ENCODE measurements at places on chromosomes 7 and 10.

DNA sequence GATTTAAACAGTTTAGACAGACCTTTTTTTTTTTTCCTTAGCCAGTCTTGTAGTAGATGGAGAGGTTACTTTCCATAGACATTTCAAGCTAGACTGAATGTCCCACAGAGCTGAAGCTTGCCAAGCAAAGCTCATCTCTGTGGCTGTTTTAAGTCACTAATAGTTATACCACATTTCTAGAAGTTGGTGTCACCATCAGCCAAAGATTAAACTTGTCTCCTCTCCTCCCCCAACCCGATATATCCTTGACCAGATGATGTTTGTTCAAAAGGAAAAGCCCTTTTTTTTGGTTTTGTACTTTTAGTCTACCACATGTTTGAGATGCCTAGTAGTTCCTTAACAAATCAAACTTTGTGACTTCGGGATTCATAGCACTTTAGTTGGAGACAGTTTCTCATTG lies 66.1 kb downstream of the ADD3 start:
- DNase-seq: no peak

- no peak for DNase-seq
These were observed 91.7 kb upstream of the IFRD1 start for GRCh38 chr7:112358513-112358912.

DNA sequence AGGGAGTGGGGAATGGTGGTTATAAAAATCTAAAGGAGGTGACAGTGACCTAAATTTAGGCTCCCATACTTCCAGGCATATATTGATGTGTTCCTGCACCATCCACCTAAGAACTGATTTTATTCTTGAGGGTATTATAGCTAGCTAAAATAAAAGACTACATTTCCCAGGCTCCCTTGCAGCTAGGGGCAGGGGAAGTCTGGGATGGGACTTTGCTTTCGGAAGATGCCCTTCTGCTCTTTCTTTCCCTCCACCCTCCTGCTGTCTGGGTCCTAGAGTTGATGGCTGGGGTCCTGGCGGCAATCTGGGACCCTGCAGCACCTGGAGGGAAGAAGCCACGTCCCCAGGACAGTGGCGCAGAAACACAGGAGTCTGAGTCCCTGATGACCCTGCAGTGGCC lies 53.8 kb upstream of the SAMD8 start:
- no peak for DNase-seq

DNA sequence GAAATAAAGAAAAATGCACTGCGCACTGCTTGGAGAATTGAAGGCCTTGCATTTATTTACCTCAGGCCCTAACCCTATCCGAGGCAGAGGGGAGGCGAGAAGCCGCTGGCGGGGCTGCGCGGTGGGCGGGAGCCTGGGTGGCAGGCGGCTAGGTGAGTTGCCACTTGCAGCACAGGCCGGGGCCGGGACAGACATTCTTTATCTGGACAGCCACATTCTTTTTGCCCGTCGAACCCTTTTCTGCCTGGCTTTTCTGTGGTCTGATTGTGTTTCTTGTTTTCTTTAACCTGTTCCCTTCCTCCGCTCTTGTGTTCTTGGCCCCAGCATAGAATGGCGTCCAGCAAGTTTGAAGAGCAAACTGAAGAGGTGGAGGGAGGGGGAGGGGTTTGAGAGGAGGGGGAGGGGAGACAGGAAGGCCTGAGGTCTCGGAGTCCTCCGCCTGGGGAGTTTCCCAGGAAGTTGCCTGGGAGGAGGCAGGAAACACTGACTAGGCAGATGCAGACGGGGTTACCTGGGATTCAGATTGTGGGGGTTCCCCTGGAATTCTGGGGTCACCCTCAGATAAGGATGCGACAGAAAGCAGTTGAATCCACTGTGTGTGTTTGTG lies 5.1 kb downstream of the SHH start:
- DNase-seq: no peak

DNA sequence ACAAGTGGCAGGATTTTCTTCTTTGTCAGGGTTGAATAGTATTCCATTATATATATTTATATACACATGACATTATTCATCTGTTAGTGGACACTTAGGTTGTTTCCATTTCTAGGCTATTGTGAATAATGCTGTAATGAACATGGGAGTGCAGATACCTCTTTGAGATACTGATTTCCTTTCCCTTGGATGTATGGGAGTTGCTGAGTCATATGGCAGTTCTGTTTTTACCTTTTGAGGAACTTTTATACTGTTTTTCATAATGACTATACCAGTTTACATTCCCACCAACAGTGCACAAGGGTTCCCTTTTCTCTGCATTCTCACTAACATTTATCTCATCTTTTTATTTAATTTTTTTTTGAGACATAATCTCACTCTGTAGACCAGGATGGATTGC lies 1.8 kb upstream of the CLCN1 start:
- DNase-seq: no peak

Data from activated T-cell treated with anti-CD3 and anti-CD28 coated beads, Interleukin-2, amount 50 U/mL, for 4 hours (primary cell).